ENCODE measurements at places on chromosomes 2 and 18.

DNA sequence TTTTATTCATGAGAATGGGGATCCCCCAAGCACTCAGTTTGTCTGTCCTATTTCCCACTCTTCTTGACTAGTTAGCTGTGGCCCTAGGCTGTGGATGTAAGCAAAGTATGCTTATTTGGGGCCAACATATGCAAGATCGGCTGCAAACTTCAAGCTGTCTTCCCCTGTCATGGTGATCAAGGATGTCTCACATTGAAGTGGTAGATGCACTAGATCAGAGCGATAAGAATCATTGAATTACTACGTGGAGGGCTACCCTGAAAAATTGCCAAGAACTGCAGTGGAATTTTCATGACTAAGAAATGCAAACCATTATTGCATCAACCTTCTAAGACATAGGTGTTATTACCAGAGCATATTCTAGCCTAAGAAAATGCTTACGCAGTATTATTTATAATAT, 527.4 kb downstream of the RNF144A start:
- DNase-seq, result no peak

GRCh38 chr2:36615222-36615621, 17.3 kb upstream of the FEZ2 start:
- peak; percentile 76 for DNase-seq

DNA sequence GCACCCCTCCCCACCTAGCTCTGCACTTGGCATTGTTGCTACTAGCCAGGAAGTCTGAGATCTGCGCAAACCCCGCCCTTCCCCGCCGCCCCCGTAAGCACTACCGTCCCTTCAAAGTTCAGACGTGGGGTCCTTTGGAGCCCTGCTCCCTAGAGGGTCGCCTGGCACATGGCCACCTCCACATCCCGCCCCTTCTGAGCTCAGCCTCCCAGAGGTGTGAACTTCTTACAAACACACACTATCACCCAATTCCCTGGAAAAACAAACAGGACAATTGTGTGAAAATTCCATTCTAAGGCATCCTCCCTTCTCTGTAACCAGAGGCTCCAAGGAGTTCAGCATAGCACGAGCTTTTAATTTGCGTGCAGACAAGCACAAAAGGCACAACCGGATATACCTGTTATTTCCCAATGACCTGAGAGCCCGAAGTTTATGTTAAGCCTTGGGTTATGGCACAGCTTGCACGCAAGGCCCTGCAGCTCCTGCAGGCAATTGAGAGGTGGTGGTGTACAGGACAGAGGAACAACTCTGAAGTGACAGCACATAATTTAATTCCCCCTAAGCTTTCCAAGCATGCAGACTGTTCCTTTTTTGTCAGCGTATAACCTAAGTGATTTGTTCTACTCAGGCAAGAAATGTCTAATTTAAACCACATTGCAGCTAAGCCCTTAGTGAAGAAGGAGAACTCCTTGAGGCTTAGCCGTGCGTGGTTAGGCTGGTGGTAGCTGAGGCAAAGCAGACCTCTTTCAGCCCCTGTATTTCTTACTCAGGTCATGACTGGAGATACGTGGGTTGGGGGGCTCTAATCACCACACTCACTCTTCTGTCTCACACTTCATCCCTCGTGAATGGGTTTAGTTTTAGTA, 20.3 kb upstream of the CYP1B1 start:
- peak; percentile 63 for DNase-seq

GRCh38 chr2:108854484-108854883, 67.9 kb downstream of the CCDC138 start:
- no peak for DNase-seq

DNA sequence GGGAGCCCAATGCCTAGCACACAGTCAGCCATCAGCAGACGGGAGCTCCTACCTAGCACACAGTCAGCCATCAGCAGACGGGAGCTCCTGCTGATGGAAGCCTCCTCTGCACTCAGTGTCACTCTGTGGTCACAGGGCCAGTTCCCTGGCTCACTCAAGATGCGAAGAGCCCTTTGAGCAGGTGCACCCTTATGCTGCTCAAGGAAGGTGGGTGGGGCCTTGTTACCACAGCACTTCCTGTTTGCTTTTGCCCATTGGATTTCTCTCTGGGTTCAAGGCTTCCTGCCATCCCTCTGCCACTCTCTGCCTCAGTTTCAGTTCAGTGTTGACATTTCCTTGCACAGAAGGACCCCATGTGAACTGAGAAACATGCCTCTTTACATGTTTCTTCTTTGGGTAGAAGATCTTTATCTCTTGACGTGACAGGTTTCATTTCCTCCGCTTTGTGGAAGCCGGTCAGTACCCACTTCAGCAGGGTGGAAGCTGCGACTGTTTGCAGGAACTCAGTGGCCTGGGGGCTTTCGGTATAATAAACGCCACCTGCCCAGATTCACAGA, 11.6 kb downstream of the TRIB2 start:
- no peak for DNase-seq

- no peak for DNase-seq
These were observed 107.8 kb upstream of the ZNF521 start for GRCh38 chr18:25459814-25460213.

DNA sequence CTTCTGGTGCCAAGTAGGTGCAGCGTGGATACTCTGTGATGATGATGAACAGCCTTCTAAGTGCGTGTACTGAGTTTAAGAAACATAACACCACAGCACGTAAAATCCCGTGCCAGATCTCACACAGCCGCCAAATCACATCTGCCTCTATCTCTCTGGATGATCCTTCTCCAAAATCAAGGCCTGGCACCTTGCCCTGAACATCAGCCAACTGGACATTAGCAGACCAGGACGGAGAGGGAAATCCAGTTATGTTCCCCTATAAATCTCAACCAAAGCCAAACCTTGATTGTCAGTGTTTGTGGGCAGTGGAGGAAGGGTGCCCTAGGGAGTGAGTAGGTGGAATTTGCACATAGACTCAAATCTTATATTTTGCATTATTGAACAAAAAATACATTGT, 164.3 kb downstream of the MIB1 start:
- DNase-seq, result no peak

- no peak for DNase-seq
These were observed 85.8 kb upstream of the XIRP2 start for GRCh38 chr2:166802475-166802874.

DNA sequence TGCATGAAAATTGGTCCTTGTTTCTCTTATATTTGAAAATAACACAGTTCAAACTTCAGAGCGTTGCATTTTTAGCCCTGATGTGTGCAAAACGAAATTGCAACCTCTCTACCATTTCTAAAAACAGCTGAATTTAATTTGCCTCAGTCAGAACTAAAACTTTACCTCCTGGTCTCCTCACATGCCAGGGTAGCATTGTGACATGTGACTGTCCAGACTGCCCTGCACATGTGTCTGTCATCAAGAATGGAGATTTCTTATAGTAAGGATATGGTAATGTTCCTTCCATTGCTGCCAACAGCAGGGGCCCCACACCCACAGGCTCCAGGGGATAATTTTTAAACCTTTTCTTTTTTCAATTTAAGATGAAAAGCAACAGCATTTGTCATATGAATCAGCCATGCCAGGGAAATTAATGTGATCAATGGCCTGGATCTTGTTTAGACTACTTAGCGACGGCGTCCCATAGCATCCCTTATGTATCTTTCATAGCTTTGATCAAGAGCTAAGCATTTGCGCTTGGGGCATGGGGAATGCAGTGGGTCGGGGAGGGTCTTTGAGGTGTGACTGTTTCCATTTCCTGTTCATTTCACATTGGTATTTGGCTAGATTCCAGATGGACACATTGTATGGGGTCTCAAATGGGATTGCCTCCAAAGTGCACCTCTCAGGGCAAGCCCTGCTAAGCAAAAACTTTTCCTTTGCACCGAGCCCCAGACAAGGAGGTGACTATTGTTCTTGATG, 92.4 kb upstream of the RASGRP3 start:
- DNase-seq, result no peak

GRCh38 chr2:132542953-132543569, 126.5 kb downstream of the GPR39 start:
- DNase-seq, result peak; percentile 10

- peak; percentile 38 for DNase-seq
These were observed 67.0 kb upstream of the OSR1 start for GRCh38 chr2:19425419-19425818.

DNA sequence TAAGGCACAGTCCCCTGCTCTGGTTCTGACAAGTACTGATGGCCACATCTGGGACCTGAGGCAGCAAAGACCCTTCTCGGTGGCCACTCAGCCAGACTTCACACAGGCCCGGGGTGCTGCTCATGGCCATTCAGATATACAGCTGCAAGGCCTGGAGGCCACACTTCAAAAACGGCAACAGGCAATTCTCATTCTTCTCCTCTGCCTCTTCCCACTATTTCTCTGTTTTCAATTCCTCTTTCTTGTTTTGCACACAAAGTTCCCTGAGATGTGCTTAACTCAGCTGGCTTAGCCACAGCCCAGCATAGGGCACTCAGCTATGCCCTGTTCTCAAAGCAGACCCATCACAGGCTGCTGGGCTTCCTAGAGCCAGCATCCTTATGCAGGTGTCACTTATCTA, 29.9 kb downstream of the PTPN18 start:
- no peak for DNase-seq

GRCh38 chr18:7980136-7980535, 413.0 kb downstream of the PTPRM start:
- no peak for DNase-seq

- DNase-seq, result peak; percentile 95
These were observed 75.5 kb upstream of the ZNF532 start for GRCh38 chr18:58788971-58789875.

DNA sequence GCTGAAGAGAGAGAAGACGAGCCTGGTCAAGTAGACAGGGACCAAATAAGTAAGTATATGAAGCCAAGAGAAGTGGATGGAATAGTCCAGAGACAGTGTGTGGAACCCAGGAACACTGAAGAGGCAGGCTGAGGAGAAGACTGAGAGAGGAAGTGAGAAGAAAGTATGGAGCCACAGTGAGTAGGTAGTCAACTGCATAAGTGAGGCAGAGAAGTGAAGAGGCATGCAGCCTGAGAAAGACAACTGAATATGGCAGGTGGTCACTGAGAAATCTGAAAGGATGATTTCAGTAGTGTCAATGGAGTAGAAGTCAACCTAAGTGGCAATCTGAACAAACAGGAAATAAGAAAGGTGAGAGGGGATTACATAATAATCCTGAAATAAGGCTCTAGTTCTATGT, 55.4 kb downstream of the CWC22 start:
- no peak for DNase-seq

- no peak for DNase-seq
These were observed 869 bp upstream of the TCF23 start for GRCh38 chr2:27147935-27148334.

- DNase-seq, result no peak
These were observed 27.6 kb downstream of the THNSL2 start for GRCh38 chr2:88197732-88198131.
